ENCODE measurements at places on chromosomes 4 and X. TPM values are rescaled to one million over a fixed set of nuclear protein-coding genes. Genes with fewer than 3 reads are reported as not detected.

NPY1R gene
- total RNA-seq, result 9.5 TPM

ZAR1 gene
- total RNA-seq, result not detected

DNA sequence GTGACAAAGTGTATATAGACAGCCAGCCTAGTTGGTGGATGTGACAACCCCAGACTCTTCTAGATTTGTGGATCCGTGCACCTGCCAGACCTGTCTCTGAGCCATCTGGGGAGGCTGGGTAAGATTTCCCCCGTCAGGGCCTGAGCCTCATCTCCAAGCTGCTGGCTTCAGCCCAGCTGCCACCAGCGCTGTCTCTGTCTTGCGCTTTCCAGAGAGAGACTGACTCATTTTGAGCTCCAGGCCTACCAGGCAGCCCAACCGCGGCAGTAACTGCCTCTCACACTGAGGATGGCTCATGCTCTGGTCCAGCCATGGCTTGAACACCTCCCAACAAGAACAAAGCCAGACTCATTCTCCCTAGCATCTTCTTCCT lies 26.4 kb downstream of the NOP14 start:
- DNase-seq, result no peak
- H3K27me3 ChIP-seq, result no peaks in the 10 kb centered on the region
- H3K36me3 ChIP-seq, result peaks cover 3% of the 10 kb centered on the region
- H3K4me3 ChIP-seq, result no peak overlapping the region

DNA sequence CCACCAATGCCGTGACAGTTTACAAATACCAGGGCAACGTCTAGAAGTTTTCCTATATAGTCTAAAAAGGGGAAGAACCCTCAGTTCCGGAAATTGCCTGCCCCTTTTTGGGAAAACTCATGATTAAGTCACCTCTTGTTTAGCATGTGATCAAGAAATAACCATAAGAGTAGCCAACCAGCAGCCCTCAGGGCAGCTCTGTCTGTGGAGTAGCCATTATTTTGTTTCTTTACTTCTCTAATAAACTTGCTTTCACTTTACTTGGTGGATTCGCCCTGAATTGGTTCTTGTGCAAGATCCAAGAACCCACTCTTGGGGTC lies 20.0 kb upstream of the HOPX start:
- no peaks in the 10 kb centered on the region for H3K4me1 ChIP-seq
- no peak for DNase-seq
- no peaks in the 10 kb centered on the region for H3K27me3 ChIP-seq
- H3K27ac ChIP-seq, result no peak overlapping the region

CHRDL1 gene
- 49.1 TPM for total RNA-seq

DNA sequence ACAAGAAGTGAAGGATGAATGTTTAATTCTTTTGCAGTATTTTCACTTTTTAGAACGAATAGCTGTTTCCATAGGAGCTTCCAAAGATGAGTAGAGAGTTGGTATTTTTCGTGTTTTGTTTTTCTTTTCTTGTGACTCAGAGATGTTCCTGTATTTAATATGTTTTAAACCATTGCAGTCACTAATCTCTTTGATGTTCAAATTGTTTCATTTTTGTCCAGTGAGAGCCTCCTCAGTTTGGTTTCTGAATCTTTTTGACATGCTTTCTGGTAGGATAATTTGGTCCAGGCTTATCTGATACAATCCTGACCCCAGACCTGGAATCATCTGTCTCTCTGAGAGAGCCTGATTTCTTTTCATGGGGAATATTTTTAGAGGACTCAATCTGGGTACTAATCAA lies 41.6 kb downstream of the BEX3 start:
- no peak overlapping the region for H3K4me3 ChIP-seq
- no peaks in the 10 kb centered on the region for H3K36me3 ChIP-seq
- H3K27ac ChIP-seq, result no peak overlapping the region
- H3K27me3 ChIP-seq, result no peaks in the 10 kb centered on the region

- H3K4me3 ChIP-seq, result no peak overlapping the region
- no peak overlapping the region for H3K27ac ChIP-seq
- no peaks in the 10 kb centered on the region for H3K36me3 ChIP-seq
- no peak for DNase-seq
These were observed 9.5 kb upstream of the AMMECR1 start for GRCh38 chrX:110327336-110327735.

NXF2 gene
- 8.7 TPM for total RNA-seq

DNA sequence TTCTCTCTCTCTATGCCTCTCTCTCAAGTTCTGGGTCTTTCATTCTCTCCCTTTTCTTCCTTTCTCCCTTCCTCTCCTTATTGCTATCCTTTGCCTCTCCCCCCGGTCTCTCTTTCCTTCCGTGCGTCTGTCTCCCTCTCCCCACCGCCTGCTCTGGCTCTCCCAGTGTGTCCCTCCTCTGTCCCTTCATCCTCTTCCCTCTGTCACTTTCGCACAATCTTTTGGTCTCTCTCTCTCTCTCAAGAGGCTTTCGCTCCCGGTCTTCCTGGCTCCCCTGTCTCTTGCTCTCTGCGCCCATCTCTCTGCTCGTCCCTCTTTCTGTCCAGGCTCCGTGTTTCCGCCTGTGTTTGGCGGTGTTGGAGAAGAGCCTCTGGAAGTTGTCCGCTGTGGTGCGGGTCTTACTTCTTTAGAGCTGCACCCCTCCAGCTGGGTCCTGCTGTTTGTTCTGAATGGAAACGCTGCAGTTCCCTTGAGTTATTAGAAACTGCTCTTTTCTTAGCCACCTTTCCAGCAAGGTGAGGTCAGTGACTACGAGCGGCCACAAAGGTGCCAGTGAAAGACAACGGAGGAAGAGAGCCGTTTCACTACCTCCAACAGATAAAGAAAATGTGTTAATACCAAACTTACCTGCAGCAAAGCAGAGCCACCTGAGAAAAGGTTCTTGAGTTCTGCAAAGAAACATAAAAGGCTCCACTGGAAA lies 1.1 kb downstream of the BMPR1B start:
- no peaks in the 10 kb centered on the region for H3K27me3 ChIP-seq
- no peaks in the 10 kb centered on the region for H3K36me3 ChIP-seq
- H3K4me3 ChIP-seq, result peak overlapping the region; percentile 66
- peak overlapping the region; percentile 91 for H3K27ac ChIP-seq

GRCh38 chr4:103719105-103719829 lies 518 bp downstream of the TACR3 start:
- H3K27me3 ChIP-seq, result no peaks in the 10 kb centered on the region
- H3K27ac ChIP-seq, result no peak overlapping the region
- no peaks in the 10 kb centered on the region for H3K36me3 ChIP-seq
- no peaks in the 10 kb centered on the region for H3K4me1 ChIP-seq
- H3K4me3 ChIP-seq, result no peak overlapping the region
- no peak for DNase-seq

LRIT3 gene
- total RNA-seq, result 0.11 TPM

- peak overlapping the region; percentile 34 for H3K4me3 ChIP-seq
- H3K27ac ChIP-seq, result peak overlapping the region; percentile 95
- H3K27me3 ChIP-seq, result no peaks in the 10 kb centered on the region
- H3K4me1 ChIP-seq, result no peaks in the 10 kb centered on the region
- DNase-seq, result peak; percentile 63
These were observed 8.3 kb upstream of the BCOR start for GRCh38 chrX:40105835-40106675.

GRCh38 chr4:20829617-20830357 lies 129.5 kb downstream of the PACRGL start:
- no peaks in the 10 kb centered on the region for H3K36me3 ChIP-seq
- H3K27ac ChIP-seq, result no peak overlapping the region
- DNase-seq, result no peak

DNA sequence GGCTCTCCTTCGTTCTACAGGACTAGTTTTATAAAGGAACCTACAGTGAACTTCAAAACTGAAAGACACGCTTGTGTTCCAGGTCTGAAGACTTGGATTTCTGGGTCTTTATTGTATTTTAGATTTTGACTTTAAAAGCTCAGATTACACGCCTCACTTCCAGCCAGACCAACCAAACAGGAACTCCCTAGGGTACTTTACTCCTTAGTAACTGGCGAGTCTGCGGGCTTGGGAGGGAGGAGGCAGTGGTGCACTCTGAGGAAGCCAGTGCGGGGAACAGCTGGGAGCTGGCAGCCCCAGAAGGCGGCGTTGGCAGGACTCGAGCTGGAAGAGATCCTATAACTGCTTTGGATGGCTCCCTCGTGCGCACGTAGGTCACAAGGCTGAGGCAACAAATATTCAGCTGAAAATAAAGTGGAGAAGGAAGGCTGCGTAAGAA lies 391 bp upstream of the PHKA1 start:
- DNase-seq, result peak; percentile 46
- H3K27me3 ChIP-seq, result no peaks in the 10 kb centered on the region
- H3K36me3 ChIP-seq, result no peaks in the 10 kb centered on the region

SERTM2 gene
- 10.7 TPM for total RNA-seq

Data from prostate gland (tissue), 2 donors.